Lung (tissue), 17 donors: ENCODE measurements at places on chromosomes 6 and 20. TPM values are rescaled to one million over a fixed set of nuclear protein-coding genes. Genes with fewer than 3 reads are reported as not detected.

GRCh38 chr6:47009583-47009982 lies 32.5 kb downstream of the ADGRF1 start:
- DNase-seq = no peak

DNA sequence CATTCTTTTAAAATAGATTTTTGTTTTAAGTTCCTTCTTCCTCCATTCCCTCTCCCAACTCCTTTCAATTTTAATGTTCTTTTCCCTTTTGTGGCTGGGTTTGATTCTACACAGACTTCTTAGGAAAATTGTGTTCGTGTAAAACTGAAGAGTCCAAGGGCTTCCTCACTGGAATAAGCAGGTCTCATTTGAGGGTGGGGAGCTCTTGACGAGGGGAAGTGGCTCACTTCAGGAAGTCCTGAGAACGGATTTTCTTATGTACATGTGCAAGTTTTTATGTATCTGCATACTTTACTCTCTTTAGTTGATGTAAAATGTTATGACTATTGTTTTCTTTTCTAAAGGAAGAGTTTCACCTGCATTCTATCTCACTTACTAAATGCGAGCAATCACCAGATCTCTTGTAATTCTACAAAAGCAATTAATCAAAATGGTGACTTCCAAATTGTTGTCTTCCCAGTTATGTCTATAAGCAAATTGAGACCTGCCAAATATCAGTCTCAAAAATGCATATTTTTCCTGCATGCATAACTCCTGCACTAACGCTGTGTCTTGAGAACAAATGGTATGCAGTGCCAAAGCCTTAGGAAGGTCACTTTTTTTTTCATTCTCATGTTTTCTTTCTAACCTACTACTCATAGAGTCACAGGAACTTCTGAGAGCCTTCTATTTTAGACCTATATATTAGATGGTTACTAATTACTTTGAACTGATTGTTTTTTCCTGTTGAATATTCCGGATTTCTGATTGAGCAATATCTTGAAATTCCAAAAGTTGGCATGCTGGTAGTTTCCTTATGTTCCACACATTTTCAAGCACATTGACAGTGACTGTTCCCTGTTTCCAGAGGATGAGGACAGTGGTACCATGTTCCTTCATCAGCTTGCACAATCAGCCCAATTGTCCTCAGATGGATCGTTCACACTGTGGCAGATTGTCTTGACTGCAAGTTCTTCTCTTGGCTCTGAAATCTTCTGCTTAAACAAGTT lies 251.9 kb upstream of the PRDM1 start:
- DNase-seq = no peak

DNA sequence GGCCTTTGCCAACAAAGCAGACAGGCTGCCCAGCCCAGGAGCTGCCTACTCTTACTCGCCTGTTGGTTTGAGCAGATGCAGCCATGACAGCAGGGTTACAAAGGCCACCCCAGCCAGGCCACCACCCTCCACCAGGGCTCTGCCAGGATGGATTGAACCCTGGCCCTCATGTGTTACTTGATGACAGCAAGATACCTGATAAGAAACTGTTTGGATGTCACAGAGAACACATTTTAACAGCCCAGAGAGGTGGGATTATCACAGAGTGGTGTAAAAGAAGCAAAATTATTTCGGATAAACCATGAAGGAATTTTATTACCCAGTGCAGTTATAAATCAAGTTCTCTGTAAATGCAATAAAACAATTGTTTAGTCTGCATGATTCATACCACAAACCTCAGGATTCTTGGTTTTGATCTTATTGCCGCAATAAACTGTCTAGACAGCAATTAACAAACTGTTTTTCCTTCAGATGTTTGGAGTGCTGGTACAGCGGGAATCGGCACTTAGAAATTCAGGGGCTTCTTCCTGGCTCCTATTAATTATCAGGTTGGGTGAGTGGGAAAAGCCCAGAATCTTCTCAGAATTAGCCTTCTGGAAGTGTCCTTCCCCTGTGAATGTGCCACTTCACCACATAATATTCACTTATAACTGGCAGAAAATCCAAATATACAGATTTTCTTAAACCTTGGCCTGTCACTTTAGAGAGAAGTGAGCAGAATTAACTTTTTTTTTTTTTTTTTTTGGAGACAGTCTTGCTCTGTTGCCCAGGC lies 58.0 kb upstream of the SALL4 start:
- DNase-seq = no peak

Gene SEMG1
- not detected for polyA plus RNA-seq

Gene FOXF2
- 8.3 TPM for polyA plus RNA-seq
